G401 (cell line): ENCODE measurements at places on chromosomes 7 and 10.

GRCh38 chr7:138008588-138009349, 6.9 kb upstream of the CREB3L2 start:
- peak; percentile 70 for DNase-seq

GRCh38 chr7:31648880-31649279, 38.1 kb upstream of the PPP1R17 start:
- DNase-seq: no peak

- DNase-seq: no peak
These were observed 141.5 kb downstream of the PPP1R17 start for GRCh38 chr7:31828520-31828919.

DNA sequence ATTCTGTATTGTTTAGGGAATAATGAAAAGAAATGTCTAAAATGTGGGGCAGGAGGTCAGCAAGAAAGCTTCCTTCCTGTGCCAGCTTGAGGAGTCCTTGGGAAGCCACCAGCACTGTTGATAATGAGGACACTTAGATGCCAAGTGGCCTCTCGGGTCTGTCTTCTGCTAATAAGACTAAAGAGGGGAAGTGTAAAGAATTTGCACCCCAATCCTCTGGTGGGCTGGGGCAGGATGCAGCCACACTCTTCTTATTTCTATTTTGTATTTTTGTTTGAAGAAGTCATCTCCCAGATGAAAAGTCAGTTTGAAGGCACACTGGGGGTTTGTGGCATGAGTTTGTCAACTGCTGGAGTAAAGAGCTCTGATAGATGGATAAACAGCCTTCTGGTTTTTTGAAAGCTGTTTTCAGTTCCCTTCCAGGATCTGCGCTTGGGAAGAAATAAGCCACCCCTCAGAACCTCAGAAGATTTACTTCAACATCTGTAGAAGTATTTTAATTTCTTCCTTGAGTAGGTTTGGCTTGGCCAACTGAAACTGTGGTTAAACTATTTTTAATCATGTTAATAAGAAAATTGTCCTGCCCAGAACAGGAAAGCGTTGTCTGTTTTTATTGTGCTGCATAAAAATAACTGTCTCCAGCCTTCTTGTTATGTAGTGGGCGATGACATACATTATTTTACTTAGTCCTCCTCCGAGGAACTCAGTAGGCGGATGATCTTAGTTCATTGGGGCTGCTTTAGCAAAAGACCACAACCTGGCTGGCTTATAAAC, 128.8 kb upstream of the GPR26 start:
- DNase-seq: no peak

DNA sequence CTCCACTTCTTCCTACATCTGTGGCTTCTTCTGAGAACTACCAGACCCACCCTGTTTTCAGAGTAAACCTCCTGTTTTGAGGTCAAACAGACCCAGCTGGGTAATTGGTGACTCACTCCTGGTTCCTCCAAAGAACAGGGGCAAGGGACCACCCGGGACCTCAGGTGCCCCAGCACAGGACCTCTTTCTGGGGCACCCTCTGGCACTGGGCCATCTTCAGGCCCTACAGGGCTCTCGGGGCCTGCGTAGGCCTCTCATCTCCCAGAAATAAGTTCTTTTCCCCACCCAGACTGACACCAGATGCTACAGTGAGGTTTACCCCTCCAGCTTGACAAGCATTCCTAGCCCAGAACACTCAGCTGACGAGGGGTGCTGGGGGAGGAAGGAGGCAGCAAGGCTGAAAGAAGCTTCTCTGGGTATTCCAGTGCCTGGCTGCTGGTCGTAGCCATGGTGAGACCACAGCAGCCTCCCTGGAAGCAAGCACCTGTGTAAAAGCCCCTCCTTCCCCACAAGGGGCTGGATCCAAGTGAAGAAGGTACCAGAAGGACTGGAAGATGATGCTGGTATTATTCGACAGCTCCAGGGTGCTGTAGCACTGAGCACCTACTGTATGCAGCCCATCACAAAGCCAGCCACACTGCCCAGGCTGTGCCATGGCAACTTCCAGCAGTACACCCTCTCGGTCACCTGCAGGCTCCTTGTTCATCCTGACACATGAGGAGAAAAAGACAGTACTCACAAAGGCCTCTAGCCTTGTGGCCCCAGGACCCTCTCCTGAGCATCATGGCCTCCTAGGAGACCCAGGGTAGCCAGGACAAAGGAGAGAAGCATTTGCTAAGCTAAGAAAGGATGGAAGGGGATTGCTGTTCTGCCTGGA, 47.4 kb downstream of the ALOX5 start:
- DNase-seq: no peak

DNA sequence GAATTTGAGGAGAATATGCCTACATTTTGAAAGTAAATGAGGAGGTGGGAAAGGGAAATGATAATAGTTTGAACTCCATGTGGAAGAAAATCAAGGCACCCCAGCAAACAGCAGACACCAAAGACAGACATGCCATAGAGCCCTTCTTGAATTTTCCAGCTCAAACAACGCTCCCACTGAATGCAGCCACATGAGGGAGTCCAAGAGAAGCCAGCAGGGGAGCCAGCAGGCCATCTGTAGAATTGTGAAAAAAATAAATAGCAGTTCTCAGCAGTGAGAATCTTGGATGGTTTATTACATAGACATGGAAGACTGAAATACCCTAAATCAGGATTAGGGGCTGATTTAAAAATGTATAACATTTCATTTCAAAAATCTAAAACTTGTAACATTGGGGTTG, 1567.3 kb upstream of the LRRTM3 start:
- DNase-seq: peak; percentile 46

GRCh38 chr7:30001998-30002397, 12.4 kb upstream of the SCRN1 start:
- DNase-seq: no peak

GRCh38 chr7:18151422-18151821, 123.8 kb upstream of the PRPS1L1 start:
- DNase-seq: no peak

GRCh38 chr10:117345143-117345542, 30.1 kb downstream of the PDZD8 start:
- DNase-seq: no peak

GRCh38 chr7:114922652-114923402, 933 bp downstream of the MDFIC start:
- no peak for DNase-seq

- DNase-seq: no peak
These were observed 11.9 kb downstream of the CDK6 start for GRCh38 chr7:92824450-92824849.

- no peak for DNase-seq
These were observed 61.3 kb upstream of the MET start for GRCh38 chr7:116610721-116611120.

GRCh38 chr7:1112625-1113547, 25.0 kb downstream of the GPER1 start:
- peak; percentile 53 for DNase-seq
